ENCODE measurements at places on chromosomes 16 and 17. TPM values are rescaled to one million over a fixed set of nuclear protein-coding genes. Genes with fewer than 3 reads are reported as not detected.

CD300LG gene
- 1.2 TPM for total RNA-seq

PTGES3L gene
- total RNA-seq = 5.8 TPM

CEMP1 gene
- 1.1 TPM for total RNA-seq

PRR35 gene
- 9.4 TPM for total RNA-seq

DOC2B gene
- total RNA-seq = 63.1 TPM

ZFP90 gene
- 43.6 TPM for total RNA-seq
